ENCODE measurements at places on chromosomes 4 and X.

DNA sequence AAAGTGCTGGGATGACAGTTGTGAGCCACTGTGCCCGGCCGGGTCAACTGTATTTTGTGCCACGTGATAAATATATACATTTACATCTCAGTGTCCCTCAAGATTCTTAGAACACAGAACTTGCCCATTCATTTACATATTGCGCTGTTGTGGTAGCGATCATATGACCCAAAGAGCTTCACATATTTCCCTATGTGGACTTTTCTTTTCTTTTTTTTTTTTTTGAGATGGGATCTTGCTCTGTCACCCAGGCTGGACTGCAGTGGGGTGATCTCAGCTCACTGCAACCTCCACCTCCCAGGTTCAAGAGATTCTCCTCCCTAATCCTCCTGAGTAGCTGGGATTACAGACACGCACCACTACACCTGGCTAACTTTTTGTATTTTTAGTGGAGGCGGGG lies 180.7 kb downstream of the DHRSX start:
- DNase-seq = no peak

GRCh38 chr4:3444351-3445110 lies 2.8 kb downstream of the HGFAC start:
- no peak for DNase-seq

DNA sequence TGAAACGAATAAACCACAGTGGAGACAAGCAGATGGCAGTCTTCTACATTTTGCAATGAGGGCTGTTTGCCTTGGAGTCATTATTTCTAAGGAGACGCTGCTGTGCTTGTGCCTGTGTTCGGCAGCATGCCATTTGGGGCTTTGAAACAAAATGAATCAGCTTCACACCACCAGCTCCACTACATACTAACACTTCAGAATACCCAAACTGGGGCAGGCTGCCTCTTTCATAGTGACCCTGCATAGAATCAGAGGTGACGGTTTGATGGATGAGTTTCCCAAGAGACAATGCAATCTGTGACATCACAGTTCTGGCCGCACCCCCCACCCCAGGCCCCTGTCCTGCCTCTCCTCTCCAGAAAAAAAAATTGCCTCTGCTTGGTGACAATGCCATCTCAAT lies 57.1 kb upstream of the MID1 start:
- DNase-seq = no peak

DNA sequence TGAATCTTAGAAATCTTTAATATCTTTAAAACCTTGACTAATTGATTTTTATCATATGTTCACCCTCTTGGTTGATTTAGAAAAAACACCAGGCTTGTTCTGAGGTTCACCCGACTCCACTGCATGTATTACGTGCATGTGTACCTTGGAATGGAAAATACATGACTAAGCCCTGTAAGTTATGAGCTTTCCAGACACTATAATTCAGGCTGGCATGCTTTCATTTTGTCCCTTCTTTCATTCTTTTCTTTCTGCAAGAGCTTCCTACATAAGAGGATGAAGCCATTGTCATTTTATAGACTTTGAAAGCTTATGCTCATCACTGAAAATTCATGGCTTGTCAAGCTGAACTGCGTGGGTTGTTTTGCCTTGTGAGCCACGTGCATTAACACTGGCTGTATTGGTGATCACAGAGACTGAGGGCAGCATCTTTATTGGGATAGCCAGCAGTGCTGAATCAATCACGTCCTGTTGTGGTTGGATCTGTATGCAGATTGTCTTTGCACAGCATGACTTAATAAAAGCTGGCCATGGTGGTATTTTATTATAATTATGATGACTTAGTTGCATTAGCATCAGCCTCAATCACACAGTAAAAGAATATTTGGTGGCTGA lies 141.9 kb downstream of the SLIT2 start:
- DNase-seq = no peak

- DNase-seq = no peak
These were observed at the start of gene NAT8L for GRCh38 chr4:2059046-2059725. NAT8L (plus strand) TSS chr4:2059327; CDS start chr4:2059512, 185 bp downstream.

DNA sequence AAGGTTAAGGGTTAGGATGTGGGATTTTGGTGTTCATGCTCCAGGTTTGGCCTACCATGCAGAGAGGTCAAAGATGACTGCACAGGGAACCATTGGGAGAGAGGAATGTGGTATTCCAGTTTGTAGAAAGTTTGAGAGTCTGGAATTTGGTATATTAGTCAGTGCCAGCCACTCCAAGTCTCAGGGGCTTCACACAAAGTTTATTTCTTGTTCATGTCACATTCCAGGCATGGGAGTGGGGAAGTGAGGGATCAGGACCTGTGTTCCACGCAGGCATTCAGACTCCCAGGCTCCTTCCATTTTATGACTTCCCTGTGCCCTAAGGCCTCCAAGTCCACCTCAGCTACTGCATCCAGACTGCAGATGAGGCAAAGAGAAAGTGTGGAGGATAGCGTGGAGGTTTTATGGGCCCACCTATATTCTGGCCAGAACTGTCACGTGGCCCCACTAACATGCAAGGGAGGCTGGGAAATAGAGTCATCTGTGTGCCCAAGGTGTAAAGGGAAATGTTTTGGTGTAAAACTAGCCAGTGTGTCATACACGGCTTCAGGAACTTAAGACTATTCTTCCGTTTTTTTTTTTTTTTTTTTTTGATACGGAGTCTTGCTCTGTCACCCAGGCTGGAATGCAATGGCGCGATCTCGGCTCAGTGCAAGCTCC lies 140.6 kb upstream of the SCML1 start:
- DNase-seq = no peak

DNA sequence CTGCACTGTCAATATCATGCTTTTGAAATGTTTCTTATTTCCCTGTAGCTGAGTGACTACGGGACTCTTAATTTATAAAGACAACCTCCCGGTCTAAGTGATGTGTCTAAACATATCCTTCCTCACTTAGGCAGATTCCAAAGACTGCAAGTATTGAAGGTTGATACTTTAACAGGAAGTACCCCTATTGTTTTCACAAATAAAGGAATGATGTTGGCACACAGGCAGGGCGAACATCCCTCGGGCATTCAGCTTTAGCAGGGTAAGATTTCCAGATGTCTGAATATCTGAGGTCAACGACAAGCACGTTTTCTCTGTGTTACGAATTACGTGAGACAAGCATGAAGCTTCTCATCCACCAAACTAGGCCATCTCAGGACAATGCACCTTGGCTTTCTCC lies 638.0 kb upstream of the FRG1 start:
- no peak for DNase-seq

GRCh38 chrX:130118441-130119311 lies 8.4 kb upstream of the ELF4 start:
- no peak for DNase-seq

- no peak for DNase-seq
These were observed 32.4 kb downstream of the PRDX4 start for GRCh38 chrX:23699636-23700194.

- no peak for DNase-seq
These were observed 9.2 kb downstream of the WDR1 start for GRCh38 chr4:10107111-10108091.

- no peak for DNase-seq
These were observed 155.5 kb upstream of the MXRA5 start for GRCh38 chrX:3501833-3502535.

DNA sequence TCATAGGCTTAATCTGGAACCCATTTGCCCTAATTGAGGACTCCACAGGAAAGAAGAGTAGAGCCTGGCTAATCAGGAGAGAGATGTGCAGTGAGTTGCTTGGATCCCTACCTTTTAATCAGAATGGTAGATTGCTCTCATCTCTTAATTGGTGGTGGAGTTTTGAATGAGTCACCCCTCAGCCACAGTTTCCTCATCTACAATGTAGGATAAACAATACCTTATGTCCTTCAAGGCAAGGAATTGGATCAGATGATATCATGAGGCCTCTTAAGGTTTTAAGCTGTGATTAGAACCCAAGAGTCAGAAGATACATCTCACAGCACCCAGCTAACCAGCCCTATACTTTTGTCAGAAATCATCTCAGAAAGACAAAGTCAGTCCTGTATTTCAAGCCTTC lies 39.1 kb downstream of the PDGFRA start:
- DNase-seq = no peak

DNA sequence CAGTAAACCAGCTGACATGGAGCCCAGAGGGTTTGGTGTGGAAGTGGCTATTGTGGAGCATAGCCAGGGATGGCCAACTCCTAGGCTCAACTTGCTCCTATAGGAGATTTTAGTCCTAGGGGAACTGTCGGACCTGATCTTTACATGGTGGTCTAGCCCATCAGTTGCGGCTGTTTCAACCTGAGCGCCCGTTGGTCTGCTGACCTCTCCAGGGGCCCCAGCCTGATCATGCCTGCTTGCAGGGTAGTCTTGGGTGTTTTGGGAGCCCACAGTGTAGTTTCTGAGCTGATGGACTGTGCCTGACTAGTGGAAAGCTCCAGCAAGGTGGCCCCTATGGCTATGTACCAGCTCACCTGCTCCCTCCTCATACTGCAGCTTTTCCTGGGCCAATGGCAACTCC lies 597.0 kb downstream of the IQCM start:
- DNase-seq = no peak

DNA sequence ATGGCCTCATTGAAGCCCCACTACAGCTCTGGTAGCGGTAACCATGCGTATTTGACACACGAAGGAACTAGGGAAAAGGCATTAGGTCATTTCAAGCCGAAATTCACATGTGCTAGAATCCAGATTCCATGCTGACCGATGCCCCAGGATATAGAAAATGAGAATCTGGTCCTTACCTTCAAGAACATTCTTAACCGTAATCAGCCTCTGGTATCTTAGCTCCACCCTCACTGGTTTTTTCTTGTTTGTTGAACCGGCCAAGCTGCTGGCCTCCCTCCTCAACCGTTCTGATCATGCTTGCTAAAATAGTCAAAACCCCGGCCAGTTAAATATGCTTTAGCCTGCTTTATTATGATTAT lies 876 bp downstream of the HPRT1 start:
- DNase-seq = no peak

- DNase-seq = no peak
These were observed 211.4 kb downstream of the LDB2 start for GRCh38 chr4:16687011-16687410.

- DNase-seq = no peak
These were observed 397.2 kb downstream of the FAM47B start for GRCh38 chrX:35339796-35340195.

DNA sequence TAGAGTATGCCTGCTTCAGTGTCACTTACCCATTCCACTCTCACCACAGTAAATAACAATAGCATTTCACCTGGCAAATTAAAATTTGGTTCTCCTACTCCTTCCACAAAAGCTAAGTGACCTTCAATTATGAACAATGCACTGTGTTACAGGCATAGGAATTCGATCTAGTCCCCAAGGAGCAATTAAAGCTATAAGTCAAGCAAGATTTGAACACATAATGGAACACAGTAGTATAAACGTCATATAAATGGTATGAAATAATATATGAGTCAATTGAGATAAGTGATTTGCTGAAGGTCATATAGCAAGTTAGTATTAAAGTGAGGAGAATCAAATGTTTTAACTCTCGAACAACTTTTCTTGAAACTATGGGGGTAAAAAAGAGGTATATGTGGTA lies 65.8 kb downstream of the ARAP2 start:
- DNase-seq = no peak

GRCh38 chrX:143340190-143340589 lies 177.1 kb downstream of the SPANXN3 start:
- DNase-seq = no peak

- no peak for DNase-seq
These were observed 119.7 kb upstream of the NUDT6 start for GRCh38 chr4:123042095-123042494.

DNA sequence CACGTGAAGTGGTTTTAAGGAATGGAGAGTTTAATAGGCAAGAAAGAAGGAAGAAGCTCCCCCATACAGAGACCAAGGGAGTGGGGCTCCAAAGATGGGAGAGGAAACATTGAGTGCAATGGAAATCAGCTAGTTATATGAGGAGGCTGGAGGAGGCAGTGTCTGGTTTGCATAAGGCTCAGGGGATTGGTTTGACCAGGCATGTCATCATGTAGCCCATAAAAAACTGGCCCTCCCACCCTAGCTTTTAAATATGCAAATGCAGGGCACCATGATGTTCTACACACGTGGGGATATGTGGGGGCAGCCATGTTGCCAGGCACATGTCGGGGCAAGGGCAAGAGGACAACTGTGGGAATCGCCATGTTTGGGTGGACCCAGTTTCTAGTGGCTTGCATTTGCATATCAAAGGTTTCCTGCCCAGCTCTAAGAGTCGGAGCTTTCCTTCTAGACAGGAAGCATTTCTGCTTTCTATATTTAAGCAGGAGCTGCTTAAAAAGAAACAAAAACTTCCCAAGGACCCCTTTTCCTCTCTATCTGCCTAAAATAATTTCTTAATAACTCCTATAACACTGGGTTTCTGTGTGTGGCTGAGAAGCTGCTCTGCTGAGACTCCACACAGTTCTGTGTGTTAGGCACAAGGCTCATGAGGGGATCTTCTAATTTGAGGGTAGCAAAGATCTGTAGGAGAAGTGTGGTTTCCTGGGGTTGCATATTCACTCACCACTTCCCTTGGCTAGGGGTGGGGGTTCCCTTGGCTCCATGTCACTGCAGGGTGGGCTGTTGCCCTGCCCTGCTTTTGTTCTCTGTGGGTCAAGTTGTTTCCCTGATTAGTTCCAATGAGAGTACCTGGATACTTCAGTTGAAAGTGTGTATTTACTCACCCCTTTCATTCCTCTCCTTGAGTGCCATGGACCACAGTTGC lies 113.5 kb downstream of the VSIG4 start:
- no peak for DNase-seq

- DNase-seq = no peak
These were observed 937.6 kb upstream of the SLIT2 start for GRCh38 chr4:19314116-19314515.

DNA sequence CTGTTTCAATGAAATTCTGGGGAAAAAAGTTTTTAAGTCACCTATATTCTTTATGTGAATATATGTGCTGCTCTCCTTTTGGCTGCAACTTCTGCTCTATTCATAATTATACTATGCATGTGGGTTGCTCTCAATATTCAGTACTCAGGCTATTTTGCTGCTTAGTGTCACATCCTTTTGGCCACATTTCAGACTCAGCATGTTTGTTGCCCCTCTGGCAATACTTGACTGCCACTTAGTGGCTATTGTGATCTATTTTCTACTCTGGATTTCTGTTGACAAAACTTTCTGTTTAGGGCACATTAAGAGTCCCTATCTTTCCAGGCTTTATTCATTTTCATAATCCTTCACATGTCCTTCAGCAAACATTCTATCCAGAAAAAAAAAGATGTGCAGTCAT lies 15.8 kb upstream of the CT45A1 start:
- no peak for DNase-seq

DNA sequence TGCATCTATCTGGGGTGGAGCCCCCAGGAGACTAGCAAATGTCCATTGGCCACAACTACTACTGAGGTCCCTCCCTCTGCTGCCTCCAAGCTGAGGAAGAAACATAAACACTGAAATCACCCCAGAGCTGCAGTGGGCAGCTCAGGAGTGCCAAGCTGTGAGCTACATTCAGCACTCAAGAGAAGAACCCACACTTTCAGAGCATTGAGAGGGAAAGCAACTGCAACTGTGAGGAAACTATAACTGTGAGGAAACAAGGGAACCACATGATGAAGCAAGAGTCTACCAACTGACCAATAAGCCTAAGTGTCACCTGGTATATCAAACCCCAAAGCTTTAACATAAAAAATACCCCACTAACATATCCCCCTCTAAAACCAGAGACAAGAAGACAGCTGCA lies 373.5 kb upstream of the TACR3 start:
- DNase-seq = no peak
